ENCODE measurements at places on chromosomes 3 and 15.
A peak's percentile ranks its signal among the peaks of the same experiment; 100 is the strongest.

DNA sequence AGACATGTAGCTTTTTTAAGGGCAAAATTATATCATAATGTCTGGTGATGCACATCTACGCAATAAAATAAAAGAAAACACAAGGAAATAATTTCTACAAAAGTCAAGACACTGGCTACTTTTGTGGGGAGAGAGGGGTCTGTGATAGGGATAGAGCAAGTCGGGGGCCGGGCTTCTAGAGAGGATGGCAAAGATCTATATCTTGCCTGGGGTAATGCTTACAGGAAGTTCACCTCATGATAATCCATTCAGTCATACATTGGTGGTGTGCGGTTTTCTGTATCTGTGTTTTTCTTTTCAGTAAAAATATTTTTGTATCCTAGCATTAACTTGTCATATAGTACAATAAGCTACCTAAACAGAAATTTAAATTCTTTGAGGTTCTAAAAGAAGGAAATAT is 178.8 kb downstream of the ARRDC4 start:
- no peak for DNase-seq

GRCh38 chr3:38059148-38059547 is 20.1 kb downstream of the DLEC1 start:
- no peak for DNase-seq

DNA sequence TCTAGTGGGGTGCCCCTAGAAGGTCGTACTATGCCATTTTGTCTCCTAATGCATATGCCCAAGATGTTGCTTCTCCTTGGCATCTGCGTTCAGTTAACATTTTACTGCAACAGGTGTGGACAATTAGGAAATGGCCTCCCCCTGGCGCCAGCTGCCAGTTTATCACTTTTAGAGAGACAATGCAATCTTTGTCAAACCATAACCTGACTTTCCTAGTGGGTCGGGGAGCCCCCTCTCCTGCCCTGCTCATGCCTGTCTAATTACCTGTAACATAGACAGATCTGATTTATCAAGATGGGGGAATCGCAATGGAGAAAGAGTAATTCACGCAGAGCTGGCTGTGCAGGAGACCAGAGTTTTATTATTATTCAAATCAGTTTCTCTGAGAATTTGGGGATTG is 353.7 kb upstream of the SGO1 start:
- DNase-seq: no peak

DNA sequence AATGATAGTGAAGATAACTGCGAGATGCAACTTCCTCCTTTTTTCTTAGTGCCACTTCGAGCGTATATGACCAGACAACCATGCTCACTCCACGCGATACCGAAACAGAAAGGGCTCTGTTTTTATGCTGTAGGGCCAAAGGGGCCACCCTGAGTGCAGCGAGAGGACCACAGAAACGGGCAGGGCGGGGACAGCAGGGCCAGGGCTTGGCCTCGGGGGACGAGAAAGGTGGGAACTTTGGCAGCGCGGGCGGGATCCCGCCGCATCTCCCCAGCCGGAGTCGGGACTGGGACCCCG is 483 bp downstream of the VPS13C start:
- DNase-seq: peak; percentile 45

DNA sequence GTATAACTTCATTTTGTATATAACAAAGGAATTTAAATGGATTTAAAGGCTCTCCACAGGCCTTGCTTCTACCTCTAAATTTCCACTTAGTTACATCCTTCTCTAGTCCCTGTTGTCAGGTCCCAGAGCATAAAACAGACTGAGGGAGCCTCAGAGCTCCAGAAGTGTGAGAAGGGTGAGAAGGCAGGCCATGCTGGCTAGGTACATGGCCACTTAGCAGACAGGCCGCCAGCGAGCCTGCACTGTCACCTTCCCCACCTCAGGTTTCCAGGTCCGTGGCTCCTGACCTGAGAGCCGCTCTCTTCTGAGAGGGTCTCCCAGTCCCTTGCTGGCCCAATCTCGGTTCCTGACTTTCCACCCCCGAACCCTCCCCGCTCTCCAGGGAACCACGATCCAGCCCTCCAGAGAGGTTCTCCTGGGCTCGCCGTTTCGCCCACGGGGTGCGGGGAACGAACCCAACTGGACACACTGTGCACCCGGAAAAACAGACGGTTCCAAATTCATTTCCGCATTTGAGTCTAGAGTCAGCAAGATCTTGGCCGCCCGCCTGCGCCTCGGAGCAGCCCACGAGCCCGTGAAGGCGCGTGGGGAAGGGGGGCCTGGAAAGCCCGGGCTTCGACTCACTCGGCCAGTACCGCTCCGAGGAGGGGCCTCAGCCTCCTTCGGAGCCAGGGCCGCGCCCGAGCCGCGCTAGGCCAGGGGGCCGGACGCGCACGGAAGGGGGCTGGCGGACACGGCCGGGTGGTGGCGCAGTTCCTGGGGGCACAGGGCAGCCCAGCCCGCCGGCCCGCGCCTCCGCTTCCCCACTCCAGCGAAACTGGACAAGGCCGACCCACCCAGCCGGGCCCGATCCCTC is 16.7 kb upstream of the SOX2 start:
- no peak for DNase-seq

GRCh38 chr3:178097576-178097975 is 438.7 kb upstream of the KCNMB2 start:
- no peak for DNase-seq

- no peak for DNase-seq
Observed at GRCh38 chr3:43180027-43180426, 74.1 kb upstream of the POMGNT2 start.
